ENCODE measurements at places on chromosomes 2 and 18.

DNA sequence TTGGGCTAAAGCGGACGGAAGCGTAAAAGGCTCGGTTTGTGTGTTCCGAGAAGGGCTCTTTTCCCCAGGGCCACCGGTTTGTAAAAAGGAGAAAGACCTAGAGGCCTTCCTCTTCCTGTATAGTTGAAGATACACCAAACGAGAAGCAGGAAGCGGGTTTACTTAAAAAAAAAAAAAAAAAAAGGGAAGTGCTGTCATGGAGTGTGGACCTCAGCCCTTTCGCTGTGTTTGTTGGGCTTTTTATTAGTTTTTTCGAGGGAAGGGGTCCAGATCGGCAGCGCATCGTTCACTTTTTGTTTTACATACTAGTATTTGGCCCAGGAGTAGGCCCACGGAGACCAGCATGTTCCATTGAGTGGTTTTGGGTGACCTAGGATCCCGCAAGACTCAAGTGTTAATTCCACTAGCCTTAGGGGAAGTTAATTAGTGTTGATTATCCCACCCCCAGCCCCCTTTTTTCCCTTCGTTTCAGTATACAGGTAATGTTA, 676 bp downstream of the ACTR2 start:
- peak; percentile 7 for DNase-seq

GRCh38 chr2:106094131-106094841, 99.8 kb downstream of the UXS1 start:
- no peak for DNase-seq

GRCh38 chr2:179057737-179058136, 7.8 kb upstream of the CCDC141 start:
- DNase-seq = no peak

DNA sequence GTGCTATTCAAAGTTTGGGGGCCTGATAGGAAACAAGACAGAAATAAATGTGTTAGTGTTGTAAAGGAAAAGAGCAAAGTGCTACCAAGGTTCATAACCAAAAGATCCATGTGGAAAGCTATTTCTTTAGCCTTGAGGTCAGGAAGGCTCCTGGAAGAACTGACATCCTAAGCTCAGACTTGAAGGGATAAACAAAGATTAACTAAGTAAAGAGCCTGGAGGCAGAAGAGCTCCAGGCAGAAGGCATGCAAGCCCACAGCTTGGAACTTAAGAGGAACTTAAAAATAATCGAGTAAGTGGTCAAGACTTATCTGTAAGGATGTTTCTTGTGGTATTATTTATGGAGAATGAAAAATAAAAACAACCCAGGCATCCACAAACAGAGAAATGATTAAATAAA, 245.0 kb upstream of the MGAT5 start:
- DNase-seq = no peak

DNA sequence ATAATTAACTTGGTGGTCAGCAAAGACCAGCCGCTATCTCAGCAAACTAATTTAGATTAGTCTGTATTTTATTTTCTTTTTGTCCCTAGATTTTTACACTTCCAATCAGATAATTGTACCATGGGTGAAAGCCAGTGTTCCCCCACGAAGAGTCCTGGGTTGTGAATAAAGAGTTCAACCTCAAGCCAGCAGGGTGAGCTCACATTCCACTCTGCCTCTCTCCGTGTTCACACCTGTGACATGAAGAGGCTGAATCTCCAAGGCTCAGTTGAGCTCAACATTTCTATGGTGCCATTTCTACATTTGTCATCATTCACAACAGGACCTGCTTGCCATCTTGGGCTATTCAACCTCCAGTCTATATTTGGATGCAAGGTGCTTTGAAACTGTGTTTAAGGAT, 771.5 kb downstream of the GALR1 start:
- DNase-seq = no peak

GRCh38 chr2:1504311-1504750, 91.1 kb downstream of the TPO start:
- DNase-seq = no peak

DNA sequence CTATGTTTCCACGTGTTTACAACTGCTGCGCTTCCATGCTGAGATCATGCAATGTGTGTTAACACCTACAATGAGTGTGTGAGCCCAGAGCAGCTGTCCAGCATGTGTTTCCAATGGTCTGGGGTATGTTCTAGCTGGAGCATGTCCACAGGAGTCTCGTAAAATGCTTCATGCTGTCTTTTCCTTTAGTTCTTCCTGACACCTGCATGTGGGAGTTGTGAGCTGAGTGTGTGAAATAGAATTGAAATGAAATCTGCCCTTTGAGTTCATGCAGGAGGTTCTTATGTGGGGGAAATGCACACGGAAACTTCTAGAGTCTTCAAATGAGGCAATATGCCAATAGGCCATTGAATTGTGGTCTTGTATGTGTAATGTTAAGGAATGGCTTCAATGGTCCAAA, 205.1 kb downstream of the RND3 start:
- no peak for DNase-seq

DNA sequence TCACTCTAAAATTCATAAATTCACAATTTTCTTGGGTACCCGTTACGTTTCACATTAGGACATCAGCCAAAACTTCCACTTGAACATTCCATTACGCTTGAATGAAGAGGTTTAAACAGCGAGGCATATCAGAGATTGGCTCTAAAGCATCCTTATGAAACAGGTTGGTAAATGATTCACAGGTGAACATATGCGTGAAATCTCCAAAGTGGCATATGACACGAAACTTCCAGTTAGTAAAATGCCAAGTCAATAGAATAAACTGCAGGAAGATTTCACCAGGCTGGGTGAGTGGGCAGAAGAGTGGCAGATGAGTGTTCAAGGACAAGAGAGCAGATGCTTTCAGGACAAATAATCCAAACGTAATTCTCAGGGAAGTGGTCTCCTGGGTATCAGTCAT, 33.9 kb upstream of the GLS start:
- no peak for DNase-seq

GRCh38 chr2:31038385-31038784, 99.9 kb downstream of the GALNT14 start:
- DNase-seq = no peak

- DNase-seq = peak; percentile 22
These were observed 113.3 kb downstream of the TFCP2L1 start for GRCh38 chr2:121171625-121172119.

- no peak for DNase-seq
These were observed 287.8 kb upstream of the CCDC68 start for GRCh38 chr18:55247032-55247431.

DNA sequence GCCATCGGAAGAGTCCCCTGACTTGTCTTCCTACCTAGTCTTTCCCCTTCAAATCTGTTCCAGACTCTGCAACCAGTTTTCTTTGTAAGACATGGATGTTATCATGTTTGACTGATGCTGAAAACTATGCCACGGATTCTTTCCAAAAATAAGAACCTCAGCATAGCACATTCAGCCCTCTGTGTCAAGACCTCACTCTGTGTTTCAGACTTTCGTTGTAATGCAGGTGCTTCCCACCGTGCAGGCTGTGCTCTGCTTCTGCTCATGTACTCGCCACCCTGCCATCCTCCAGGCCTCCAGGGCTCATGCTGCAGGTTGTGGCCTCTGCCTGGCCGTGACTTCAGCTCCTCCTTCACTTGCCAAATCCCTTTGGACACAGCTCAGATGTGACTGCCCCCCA, 347.0 kb upstream of the RAB12 start:
- DNase-seq = no peak

GRCh38 chr2:151733771-151734672, at the start of gene NEB:
TSS of gene NEB (minus strand) at chr2:151734476. CDS start at chr2:151733156, 1,320 bp downstream.
- DNase-seq = no peak

- DNase-seq = no peak
These were observed 373.3 kb downstream of the PTPRM start for GRCh38 chr18:7940379-7940778.

DNA sequence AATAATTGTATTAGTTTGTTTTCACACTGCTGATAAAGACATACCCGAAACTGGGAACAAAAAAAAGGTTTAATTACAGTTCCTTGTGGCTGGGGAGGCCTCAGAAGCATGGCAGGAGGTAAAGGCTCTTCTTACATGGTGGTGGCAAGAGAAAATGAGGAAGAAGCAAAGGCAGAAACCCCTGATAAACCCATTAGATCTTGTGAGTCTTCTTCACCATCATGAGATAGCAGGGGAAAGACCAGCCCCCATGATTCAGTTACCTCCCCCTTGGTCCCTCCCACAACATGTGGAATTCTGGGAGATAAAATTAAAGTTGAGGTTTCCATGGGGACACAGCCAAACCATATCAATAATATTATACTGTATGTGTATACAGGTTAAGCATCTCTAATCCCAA, 73.3 kb upstream of the CABLES1 start:
- no peak for DNase-seq

- DNase-seq = no peak
These were observed 862.3 kb downstream of the SUCLG1 start for GRCh38 chr2:83596592-83597282.

- no peak for DNase-seq
These were observed 679 bp downstream of the TSGA10 start for GRCh38 chr2:99153921-99154604.

DNA sequence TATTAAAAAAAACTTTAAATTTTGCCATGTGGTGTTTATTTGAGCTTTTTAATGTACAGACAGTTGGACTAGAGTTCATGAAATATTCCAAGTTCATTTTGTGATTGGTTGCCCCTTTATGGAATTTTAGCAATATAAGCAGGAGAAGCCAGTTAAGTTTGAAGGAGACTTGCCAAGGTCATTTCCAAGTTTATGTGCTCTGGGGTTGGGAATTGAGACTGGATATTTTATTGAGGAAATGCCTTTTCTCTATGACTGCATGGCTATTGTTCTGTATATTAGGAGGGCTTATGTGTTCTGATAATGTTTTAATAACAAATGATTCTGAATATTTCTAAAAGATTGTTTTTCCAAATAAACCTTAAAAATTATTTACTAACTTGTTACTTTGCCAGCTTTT, 67.0 kb upstream of the TCF4 start:
- no peak for DNase-seq

GRCh38 chr18:63422864-63423304, 608 bp upstream of the VPS4B start:
- DNase-seq = no peak

DNA sequence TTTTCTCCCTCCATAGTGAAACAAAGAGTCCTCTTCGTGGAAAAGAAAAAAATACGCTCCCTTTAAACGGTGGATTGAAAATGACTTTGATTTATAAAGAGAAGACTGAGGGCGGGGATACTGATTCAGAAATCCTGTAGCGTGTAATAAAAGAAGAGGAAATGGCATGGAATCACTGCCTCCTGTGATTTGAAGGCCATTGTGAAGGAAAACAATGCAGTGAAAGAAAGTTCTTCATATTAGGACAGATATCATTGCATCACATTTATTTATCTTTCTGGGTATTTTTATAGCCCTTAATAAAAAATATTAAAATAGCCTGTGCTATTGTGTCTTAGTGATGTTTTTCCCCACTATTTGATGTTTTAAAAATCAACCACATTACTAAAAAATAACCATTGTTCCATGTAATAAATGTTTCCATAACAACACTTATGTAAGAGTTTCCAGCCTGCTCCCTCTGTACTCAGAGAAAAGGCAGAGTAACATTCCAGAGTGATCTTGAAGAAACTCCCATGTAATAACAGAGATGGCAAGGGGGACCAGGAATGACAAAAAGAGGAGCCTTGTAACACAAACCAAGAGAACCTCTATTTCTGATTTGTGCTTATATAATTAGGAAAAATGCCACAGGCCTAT, 8.0 kb downstream of the MRPL33 start:
- DNase-seq = no peak

DNA sequence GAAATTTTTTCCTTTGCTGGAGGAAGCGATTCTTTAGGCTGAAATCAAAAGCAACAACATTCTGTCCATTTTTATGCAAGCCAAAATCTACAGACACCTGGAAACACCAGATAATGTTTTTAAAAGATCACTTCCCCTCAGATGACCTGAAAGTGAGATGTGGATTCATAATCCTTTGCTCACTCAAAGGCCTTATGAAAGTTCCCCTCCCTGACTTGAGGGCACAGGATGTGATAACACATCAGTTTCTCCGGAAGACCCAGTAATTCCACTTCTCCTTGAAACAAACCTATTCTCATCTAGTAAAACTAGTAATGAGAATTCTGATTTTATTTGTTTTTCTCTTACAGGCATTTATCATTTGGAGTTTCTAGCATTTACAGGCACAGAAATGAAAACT, 218.3 kb upstream of the RND3 start:
- DNase-seq = no peak

- DNase-seq = no peak
These were observed 34.3 kb downstream of the GIGYF2 start for GRCh38 chr2:232731470-232731869.

DNA sequence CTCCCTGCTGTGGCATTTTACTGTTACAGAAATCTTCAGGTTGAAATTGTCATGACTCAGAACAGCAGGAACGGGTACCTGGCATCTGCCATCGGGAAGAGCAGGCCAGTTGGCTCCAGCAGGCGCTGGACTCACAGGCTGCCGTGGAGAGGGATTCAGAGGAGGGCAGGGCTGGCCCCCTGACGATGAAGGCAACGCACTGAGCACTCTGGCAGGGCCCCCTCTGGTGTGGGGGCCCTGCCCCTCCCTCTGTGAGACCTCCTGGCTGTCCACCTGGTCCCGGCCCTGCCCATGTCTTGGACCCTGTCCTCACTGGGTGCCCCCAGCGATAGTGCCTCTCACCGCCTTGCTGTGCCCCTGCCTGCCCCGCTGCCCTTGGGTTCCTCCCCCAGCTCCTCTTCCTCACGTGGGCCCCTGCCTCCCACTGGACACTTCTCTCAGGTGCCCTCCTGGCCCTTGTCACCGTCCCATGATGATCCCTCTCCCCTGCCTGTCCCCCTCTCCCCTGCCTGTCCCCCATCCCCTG, 23.3 kb upstream of the ALLC start:
- no peak for DNase-seq

DNA sequence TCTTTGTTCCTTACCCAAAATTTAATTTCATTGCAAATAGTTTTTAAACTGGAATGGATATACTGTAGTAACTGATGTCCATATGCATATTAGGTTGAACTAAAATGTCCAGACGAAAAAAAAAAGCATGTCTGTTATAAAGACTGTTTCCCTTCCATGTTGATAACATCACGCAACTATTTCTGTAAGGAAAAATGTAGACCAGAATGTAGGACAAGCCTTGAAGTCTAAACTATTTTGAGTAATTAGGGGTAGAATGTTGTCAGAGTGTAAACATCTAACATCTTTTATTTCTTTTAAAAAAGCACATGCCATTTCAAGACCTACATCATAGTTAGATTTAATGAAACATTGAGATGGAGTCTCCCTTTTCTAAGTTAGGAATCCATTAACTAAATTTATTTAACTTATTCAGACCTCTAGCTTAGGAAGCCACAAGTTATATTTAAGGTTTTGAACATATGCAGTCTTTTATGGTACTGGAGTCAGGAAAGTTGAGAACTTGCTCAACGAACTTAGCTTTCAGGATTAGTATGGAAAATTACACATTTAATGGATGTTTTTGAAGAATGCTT, 7.9 kb downstream of the CALCRL start:
- DNase-seq = no peak

All from activated T-cell treated with anti-CD3 and anti-CD28 coated beads for 48 hours (primary cell).